Osteoblast (primary cell): ENCODE measurements at places on chromosomes 6 and 20. TPM values are rescaled to one million over a fixed set of nuclear protein-coding genes. Genes with fewer than 3 reads are reported as not detected.

- DNase-seq: no peak
These were observed 97.7 kb upstream of the VGLL2 start for GRCh38 chr6:117167520-117168271.

DNA sequence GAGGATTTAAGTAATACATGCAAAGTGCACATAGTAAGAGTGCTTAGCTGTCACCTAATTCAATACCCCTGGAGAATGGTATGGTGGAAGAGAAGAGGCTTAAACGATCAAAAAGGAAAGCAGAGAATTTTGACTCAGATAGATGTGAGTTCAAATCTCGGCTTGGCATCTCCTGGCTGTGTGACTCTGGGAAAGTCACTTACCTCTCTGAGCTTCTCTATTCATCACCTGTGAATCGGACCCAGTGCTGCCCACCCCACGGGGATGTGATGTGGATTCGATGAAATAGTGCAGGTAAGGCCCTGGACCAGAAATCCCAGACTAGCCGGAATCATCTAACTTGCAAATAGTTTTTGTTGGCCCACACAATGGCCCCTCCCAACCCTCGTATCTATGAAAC, 1.8 kb upstream of the B4GALT5 start:
- DNase-seq: no peak

GRCh38 chr6:169019727-169020491, 233.7 kb downstream of the THBS2 start:
- DNase-seq: no peak

- DNase-seq: peak; percentile 84
These were observed 512.7 kb upstream of the ZNF337 start for GRCh38 chr20:26209171-26209941.

- no peak for DNase-seq
These were observed 7.7 kb upstream of the NKAIN4 start for GRCh38 chr20:63261795-63262528.

Gene DDX39B
- 240 and 262 TPM in 2 replicates for total RNA-seq

DNA sequence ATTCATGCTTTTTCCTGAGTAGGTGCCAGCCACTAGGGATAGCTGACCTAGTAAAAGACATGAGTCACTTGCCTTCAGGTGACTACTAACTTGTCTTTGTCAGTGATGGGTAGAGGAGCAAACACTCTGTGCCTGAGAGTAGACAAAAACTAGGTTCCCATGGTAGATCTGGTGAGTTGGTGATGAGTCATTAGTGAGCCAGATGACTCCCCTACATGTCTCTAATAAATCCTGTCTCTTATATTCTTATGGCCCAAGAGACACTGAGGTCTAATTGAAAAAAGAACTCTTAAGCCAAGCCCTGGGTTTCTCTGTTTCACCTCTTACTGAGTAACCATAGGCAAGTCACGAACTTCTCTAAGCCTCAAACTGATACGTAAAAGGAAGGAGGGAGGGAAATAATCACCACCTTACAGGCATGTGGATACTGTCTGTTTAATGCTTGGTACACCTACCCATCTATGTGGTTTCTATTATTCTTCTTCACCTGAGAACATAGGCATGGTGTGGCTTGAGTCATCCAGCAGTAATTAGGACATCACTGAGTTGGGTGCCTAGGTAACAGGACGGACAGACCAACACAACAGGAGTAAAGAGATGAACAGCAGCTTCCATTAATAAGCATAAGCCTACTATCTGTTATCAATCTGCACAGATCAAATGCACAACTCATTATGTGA, 20.3 kb downstream of the TTPAL start:
- DNase-seq: no peak

DNA sequence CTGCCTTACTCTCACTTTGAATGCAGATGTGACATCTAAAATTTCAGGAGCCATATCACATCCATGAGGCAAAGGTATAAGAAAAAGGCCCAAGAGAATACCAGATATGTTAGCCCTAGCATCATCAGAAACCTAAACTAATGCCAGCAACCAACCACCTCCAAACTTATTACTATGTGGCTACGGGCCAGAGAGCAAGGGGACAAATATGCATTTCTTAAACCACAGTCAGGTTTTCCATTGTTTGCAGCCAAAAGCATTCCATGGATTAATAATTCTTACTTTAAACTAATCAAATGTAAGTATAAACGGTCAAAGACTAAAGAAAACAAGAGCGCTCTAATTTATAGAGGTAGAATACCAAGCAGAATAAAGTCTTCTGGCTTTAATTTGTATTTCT, 84.7 kb downstream of the TASP1 start:
- DNase-seq: no peak

DNA sequence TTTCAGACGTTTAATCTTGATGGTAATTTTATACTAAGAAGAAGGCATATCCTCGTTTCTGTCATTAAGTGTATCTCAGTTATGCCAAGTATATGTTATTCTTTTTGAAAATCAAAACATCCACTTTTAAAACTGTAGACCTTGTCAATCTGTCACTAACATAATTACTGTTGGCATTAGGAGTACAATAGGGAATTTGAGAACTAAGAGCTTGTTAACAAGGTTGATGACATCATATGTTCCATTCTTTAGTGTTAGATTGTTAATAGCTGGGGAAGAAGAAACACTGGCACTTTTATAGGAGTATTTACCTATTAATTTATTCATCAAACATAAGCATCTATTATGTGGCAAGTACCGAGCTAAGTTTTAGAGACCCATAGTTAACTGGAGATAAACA, 76.2 kb downstream of the MAP3K4 start:
- no peak for DNase-seq

DNA sequence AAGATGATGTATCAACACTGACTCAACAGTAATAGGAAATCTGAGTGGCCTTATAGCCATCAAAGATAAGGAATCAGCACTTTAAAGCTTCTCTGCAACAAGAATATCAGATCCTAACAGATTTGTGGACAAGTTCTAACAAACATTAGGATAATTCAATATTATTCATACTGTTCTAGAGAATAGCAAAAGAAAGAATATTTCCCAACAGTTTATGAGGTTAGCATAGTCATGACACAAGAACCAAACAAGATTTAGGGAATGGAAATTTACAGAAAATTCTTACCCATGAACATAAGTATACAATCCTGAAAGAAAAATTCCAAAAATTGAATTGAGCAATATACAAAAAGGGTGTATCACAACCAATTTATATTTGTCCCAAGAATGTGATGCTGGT, 64.3 kb upstream of the BTBD3 start:
- DNase-seq: no peak

- DNase-seq: peak; percentile 74
These were observed 2.3 kb downstream of the CCND3 start for GRCh38 chr6:41939176-41939847.

Gene ATF6B
- total RNA-seq: 27.5 and 30.1 TPM in 2 replicates

GRCh38 chr20:64047046-64047389, 2.4 kb downstream of the SOX18 start:
- DNase-seq: peak; percentile 87

Gene ZBP1
- not detected in 2 replicates for total RNA-seq

GRCh38 chr20:44594730-44595129, 12.4 kb downstream of the PKIG start:
- DNase-seq: peak; percentile 59

- DNase-seq: no peak
These were observed 73.9 kb upstream of the MLIP start for GRCh38 chr6:54037277-54037779.

DNA sequence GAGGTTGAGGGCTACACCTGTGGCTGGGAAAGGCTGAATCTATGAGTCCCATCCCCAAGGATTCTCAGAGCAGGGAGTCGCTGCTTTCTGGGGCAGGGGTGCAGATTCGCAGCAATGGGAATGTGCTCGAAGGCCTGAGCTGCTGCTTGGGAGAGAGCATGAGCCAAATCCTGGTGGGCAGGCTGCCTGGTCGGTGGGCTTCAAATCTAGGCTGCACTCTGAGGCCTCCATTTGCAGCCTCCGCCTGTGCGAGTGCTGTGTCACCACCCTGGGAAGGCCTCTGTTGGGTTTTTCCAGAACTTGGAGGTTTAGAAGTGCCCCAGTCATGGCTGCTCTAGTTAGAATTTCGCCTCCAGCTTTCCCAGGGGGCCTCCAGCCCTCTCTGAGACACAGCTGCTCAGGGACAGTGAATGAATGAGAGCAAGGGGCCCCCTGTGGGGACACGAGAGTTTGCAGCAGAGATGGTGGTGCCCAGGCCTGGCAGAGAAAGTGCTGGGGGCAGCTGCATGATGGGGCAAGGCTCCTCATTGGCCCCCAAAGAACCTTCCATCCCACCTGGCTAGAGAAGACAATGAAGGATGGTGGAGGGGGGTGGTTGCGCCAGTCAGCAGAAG, 31.1 kb upstream of the RNF24 start:
- no peak for DNase-seq

- no peak for DNase-seq
These were observed 181.2 kb upstream of the TNFAIP3 start for GRCh38 chr6:137685798-137686375.

DNA sequence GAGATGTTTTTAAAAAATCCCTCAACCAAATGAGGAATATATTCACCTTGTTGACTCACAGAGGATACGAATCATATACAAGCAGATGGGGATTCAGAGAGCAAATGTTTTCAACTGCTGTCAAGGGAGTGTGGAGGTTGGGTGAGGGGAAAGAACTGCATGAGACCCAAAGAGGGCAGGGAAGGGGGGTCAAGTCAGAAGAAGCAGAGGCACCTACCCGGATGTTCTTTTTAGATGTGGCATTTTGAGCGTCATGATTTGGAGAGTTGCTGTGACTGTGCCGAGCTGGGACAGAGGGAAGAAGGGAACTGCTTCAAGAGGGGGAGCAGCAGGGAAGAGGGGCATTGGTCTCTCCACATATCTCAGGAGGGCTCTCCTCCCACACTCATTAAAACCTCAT, 191.3 kb upstream of the PROKR2 start:
- no peak for DNase-seq

- no peak for DNase-seq
These were observed 47.4 kb upstream of the KIF13A start for GRCh38 chr6:18034798-18035202.

DNA sequence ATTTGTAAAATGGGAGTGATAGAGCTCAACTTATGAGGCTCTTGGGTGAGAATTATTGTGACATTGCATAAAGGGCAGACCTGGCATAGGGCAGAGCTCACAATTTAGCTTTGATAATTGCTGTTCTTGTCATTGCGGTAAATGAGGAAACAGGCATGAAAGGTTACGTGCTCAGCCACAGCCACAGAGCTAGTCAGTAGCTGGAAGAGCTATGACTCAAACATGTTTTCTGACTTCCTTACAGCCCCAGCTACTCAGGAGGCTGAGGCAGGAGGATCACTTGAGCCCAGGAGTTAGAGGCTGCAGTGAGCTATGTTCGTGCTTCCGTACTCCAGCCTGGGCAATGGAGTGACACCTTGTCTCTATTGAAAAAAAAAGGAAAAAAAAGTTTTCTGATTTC, 3.5 kb upstream of the GHRH start:
- DNase-seq: no peak

Gene SLC16A10
- under 0.01 TPM in 1 of 2 replicates, not detected in the other for total RNA-seq

Gene HAO1
- total RNA-seq: not detected in 2 replicates

GRCh38 chr6:24547243-24547642, 52.5 kb downstream of the ALDH5A1 start:
- no peak for DNase-seq

GRCh38 chr6:31767096-31767645, 4.7 kb downstream of the SAPCD1 start:
- DNase-seq: peak; percentile 61

Gene ZNF292
- total RNA-seq: 35.9 and 39.4 TPM in 2 replicates

DNA sequence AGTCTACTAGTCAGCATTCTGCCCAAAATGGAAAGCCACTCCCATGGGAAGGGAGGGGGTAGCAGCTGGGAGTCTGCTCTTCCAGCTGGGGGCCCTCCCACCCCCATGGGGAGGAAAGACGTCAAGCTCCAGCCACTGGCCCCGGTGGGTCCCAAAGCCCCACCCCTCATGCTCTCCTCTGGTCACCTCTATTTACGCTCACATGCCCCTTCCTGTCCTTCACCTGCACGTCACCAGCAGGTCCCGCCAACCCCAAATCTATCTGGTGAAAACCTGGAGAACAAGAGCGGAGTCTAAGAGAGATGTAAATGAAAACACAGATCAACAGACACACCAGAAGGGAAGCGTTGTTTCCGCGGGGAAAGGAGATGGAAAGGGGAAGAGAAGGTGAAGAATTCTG, 30.0 kb upstream of the ZBP1 start:
- peak; percentile 87 for DNase-seq

- no peak for DNase-seq
These were observed 9.0 kb upstream of the PRDM1 start for GRCh38 chr6:106077170-106077569.

DNA sequence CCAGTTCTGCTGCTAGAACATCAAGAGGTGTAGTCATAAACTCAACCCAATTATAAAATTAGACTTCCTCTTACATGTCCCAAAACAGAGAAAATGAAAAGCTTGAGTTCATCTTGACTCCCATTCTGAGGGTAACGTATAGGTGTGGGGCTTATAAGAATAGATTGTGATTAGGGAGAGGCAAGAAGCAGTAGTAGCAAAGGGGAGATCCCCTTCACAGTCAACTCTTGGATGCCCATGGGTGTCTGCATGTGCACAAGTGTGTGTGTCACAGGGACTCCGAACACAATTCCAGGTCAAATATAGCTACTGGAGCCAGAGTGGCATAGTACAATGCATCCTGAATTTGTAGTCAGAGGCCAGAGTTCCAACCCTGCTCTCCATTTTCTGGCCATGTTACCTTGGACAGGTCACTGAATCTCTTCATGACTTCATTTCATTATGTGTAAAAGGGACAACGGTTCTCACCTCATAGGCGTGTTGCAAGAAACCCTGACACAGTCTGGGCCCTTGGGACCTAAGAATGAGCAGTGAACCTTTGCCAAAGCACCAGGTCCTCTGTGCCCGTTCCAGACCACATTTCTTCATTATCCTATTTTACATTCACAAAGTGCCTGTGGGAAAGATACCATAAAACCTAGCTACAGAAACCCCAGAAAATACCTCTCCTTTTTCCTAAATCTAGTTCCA, 11.8 kb downstream of the GSTA4 start:
- DNase-seq: no peak

Gene MCCD1
- not detected in 2 replicates for total RNA-seq

GRCh38 chr6:167091026-167091804, 31.7 kb upstream of the CCR6 start:
- no peak for DNase-seq

- DNase-seq: no peak
These were observed 101.7 kb upstream of the SMLR1 start for GRCh38 chr6:130725551-130725950.

- DNase-seq: peak; percentile 85
These were observed 33.0 kb downstream of the RIPOR2 start for GRCh38 chr6:24902782-24903181.

DNA sequence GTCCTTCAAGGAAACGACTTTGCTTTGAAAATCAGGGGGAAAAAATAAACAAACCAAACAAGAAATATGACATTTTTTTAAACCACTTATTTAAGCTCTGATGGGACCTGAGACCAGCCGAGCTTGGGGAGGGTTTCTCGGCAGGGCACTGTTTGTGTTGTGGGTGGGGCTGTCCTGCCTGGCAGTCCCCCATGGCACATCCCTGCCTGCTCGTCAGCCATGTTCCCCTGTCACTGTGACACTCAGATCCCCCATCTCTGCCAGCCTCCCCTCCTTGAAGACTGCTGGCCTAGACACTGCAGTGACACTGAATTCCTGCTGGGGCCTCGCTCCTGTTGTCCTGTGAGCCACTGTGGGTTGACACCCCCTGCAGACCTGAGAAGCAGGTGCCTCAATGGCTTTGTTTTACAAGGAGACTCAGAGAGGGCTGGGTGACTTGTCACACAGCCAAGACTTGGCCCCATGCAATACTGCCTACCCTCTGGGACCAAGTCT, 95.1 kb upstream of the PTPN1 start:
- peak; percentile 3 for DNase-seq

Gene PRDM13
- not detected in 2 replicates for total RNA-seq
